ENCODE measurements at places on chromosomes 5 and 9.

DNA sequence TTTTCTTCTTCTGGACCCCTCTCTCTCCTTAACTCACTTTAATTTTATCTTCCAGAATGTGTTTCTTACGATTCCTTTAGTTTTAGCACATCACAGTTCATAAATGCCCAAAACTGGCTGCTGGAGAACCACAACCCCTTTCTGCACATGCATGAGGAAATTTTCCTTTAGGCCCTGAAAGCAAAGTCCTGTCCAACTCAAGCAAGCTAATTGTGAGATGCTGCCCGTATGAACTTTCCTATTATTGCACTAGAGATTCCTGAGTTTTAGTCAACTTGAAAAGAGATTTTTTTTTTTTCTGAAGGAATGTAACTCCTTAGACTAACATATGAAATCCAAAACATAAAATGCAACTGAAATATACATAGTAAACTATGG lies 52.1 kb upstream of the DAB2 start:
- DNase-seq, result no peak

DNA sequence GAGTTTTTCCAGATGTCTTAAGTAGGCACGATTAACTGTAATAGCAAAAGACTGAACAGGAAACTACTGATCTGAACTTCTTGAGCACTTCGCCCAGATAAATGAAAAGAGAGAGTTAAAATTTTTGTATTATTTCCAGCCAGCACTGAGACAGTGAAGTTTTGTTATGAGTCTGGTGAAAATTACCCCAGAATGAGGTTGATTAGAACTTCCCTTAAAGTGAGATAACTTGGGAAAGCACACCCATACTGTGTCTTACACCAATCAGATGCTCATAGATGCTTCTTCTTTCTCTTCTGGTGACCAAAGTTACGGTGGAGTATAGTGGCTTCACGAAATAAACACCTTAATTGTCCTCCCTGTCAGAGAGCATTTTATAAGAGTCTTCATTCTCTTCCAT lies 131.8 kb upstream of the SLC12A2 start:
- no peak for DNase-seq

- no peak for DNase-seq
Observed at GRCh38 chr5:179862296-179862695, 3.7 kb upstream of the MRNIP start.

- peak; percentile 24 for DNase-seq
Observed at GRCh38 chr5:75236322-75237316, at the start of gene ANKRD31. Gene ANKRD31, minus strand, starts transcription at chr5:75236878. Its CDS starts 192 bp downstream, at chr5:75236686.

DNA sequence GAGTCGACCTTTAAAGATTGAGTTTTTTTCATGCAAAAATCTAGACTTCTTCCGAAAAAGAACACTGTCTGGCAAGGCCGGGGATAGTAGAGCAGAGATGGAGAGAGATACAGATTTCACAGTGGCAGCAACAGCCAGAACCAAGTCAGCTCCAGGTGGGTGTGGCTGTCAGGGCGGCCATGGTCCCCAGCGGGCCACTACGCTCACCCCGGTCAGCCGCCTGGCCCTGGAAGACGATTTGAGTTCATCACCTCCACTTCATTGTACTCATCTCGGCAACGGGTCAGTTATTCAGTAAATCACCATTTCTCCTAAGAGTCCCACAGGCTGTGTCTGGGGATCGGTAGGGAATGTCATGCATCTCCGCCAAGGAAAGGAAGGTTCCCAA lies 53.0 kb downstream of the ZNF354C start:
- DNase-seq, result no peak

DNA sequence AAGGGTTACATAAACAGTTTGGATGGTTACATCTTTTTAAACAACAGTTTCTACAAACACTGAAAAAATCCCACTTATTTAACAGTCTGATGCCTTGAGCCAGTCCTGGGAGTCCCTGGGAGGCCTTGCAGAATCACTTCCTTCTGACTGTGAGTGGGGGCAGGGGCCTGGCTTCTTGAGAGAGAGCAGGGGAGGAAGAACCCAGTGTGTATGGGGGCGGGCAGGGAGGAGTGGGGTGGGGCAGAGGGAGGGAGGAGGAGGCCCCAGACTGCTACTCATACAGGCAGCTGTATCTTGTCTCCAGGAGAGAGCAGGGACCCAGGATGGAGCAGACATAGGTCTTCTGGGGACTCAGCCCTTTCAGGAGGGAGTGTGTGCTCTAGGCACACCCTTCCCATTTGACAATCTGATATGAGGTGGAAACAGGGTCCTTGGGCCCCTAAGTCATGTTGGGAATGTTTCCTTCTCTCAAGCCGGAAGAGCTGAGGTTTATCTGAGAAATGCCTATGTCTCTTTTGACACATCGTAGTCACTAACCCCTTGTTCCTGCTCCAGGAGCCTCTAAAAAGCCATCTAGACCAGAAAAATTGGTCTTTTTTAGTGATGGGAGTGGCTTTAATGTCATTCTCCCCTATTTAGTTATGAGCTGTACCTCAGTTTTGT lies 52.8 kb downstream of the IRF1 start:
- DNase-seq, result no peak

DNA sequence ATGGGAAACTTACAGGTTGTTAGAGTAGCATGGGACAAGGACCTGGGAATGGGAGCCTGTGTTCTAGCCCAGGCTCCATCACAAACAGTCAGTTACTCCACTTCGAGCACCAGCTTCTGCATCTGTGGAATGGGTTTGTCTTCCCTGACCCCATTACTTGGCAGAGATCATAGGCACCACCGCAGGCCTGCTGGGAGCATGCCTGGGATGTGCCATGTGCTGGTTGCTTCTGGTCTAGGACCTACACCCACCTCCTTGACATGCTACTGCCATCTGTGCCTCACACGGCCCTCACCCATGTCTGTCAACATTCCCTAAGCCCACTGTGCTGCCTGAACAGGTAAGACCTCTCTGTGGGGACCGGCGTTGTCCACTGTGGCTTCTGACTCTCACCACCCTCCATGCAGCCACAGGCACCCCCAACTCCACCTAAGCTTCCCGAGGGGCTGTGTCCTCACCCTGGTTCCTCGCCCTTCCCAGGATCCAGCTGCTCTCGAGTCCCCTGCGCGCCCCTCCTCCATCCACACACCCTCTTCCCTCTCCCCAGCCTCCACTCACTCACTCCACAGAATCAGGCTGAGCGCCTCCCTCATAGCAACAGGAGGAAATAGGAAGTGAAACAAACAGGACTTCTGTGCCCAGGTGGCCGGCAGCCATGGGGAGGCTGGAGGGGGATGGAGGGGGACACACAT lies 85.9 kb upstream of the FAM120A start:
- DNase-seq, result no peak

DNA sequence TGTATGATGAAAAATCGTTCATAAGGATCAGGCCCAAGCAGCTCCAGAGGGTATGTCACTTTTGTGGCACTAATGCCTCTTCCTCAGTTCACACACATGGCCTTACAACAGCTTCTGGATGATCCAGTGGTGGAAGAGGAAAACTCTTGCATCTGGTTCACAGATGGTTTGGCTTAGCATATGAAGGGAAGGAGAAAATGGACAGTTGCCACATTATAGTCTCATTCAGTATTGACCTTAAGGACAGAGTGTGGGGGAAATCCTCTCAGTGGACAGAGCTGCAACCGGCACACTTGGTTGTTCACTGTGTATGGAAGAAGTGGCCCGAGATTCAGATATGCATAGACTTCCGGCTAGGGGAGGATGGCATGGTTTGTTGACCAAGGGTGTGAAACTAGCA lies 22.8 kb downstream of the C9orf57 start:
- DNase-seq, result no peak

GRCh38 chr9:130526854-130527650 lies 52.3 kb upstream of the FUBP3 start:
- DNase-seq, result no peak

GRCh38 chr5:152061095-152061494 lies 136.4 kb upstream of the GLRA1 start:
- no peak for DNase-seq

DNA sequence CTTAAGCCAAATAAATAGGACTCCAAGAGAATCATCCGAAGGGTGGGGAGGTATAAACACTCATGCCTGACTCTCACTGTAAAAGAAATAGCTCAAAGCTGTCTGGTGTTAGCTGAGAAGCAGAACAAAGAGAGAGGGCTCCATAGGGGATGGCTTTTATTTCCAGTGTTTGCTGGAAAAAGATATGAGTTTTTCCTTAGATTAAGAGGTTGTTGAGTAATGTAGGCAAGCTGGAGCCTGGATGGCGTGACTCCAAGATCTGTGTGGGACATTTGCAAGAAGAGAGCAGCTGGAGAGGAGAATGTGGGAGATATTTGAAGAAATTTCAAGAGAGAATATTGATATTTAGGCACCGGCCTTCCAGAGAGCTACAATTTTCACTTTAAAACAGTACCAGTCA lies 793.7 kb upstream of the RGMB start:
- DNase-seq, result no peak

GRCh38 chr5:141525653-141526052 lies 36.8 kb downstream of the PCDHGC5 start:
- DNase-seq, result no peak

DNA sequence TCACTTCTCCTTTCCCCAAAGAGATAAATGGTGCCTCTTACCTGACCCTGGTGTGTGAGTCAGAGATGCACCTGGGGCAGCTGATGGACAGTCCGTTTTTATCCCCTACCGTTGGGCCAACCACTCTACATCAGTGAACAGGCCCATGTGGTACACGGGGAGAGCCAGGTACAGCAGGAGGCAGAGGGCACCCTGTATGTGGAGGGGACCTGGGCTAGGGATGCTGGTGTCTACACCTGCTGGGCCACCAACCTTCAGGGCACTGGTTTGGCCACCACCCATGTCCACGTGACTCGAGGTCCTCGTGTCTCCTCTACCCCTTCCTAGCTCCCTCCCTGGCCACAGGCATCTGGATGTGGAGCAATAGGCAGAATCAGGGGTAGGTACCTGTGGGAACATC lies 22.7 kb upstream of the ANXA6 start:
- no peak for DNase-seq

GRCh38 chr5:75243100-75243499 lies 6.4 kb upstream of the ANKRD31 start:
- DNase-seq, result no peak
